ENCODE measurements at places on chromosomes 13 and 19.
A peak's percentile ranks its signal among the peaks of the same experiment; 100 is the strongest.

- no peak for DNase-seq
Measured at GRCh38 chr13:107005577-107005976, 437.6 kb upstream of the ARGLU1 start.

GRCh38 chr19:719636-720344 lies 11.1 kb downstream of the PALM start:
- DNase-seq: no peak

DNA sequence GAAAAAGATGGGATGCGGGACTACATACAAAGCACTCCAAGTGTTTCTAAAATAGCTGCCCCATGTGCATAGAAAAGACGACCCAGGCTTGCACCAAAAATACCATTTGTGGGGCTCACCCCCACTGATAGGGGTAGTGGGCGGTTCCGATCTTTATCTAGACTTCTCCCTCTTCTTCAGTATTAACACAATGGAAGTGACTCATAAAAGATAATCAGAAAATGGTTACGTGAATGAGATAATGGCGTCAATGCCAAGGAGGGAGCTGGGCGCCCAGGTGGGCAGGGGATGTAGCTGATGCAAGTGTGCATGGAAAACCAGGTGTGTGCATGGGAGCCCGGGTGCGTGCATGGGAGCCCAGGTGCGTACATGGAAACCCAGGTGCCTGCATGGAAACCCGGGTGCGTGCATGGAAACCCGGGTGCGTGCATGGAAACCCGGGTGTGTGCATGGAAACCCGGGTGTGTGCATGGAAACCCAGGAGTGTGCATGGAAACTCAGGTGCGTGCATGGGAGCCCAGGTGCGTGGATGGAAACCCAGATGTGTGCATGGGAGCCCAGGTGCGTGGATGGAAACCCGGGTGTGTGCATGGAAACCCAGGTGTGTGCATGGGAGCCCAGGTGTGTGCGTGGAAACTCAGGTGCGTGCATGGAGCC lies 32.7 kb downstream of the LAMP1 start:
- DNase-seq: no peak

DNA sequence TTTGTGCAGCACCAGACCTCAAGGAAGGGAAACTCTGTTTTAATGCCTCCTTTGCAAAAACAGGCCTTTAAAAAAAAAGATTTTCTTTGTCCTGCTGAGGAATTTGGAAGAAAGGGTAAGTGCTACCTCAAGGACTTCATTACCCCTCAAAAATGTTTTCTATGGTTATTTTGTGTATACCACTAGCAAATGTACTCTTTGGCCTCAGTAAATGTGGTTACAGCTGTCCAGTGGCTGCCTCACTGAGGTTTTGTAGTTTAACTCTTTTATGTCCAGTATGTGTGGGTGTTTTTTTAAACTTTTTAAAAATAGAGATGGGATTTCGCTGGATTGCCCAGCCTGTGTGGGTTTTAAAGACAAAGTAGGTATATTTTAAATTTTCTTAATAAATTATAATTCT lies 42.2 kb upstream of the TSC22D1 start:
- no peak for DNase-seq

DNA sequence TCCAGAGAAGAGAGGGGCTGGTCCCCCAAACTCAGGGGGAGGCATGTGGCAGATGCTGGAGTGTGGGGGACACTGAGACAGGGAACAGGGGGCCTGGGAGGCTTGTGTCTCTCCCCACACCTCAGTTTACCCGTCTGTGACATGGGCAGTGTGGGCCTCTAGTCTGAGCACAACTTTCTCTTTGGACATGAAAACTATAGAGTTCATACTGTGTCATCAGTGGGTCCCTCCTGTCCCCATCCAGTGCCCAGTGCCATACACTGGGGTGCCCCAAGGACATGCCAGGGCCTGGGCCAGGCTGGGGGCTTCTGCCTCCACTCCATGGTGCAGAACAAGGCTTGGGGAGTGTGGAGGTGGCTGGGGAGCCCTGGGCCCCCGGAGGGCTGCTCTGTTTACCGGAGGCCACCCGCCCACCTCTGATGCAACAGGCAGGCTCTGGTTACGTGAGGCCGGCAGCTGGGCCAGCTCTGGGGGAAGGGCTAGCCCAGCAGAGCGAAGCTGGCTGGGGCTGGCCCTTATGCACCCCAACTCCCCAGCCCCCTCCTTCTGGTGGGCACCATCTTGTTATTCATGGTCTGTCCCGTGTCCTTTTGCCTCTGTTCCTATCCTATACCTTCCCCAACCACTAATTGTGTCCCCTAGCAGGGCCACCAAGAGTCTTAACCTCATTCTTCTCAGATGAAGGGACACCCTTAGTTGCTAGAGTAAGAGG lies 1.9 kb upstream of the MEF2B start:
- no peak for DNase-seq

GRCh38 chr19:47461876-47462275 lies 9.8 kb downstream of the SLC8A2 start:
- DNase-seq: no peak

DNA sequence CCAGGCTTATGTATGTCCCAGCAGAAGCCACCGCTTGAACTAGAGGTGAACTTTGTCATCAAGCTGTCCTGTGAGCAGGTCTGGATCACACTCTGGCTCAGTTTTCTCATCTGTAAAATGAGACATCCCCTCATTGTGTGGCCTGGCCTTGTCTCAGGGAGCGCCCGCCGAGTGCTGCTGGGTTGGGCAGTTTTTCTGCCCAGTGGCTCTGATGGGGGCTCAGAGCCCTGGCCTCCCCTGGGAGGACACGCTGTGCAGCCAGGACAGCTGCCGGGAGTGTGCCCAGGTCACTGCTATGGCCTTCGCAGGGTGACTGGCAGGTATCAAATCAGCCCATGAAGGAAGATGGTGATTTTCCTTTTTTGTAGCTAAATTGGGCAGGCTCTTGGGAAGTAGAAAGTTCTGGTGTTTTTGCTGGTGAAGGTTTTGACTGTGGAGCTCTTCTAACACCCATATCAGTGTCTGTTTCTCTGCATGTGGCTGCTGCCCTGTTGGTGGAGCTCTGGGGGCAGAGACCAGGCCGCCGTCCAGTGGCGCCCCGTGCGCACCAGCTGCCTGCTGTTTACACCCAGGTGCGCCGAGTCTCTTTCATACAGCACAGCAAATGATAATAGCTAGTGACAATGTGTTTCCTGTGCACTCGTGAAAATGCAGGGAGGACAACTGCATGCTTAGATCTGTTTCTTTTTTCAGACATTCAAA lies 40.8 kb downstream of the SLC7A9 start:
- no peak for DNase-seq

- no peak for DNase-seq
Measured at GRCh38 chr13:105914291-105915036, 621.0 kb downstream of the EFNB2 start.

DNA sequence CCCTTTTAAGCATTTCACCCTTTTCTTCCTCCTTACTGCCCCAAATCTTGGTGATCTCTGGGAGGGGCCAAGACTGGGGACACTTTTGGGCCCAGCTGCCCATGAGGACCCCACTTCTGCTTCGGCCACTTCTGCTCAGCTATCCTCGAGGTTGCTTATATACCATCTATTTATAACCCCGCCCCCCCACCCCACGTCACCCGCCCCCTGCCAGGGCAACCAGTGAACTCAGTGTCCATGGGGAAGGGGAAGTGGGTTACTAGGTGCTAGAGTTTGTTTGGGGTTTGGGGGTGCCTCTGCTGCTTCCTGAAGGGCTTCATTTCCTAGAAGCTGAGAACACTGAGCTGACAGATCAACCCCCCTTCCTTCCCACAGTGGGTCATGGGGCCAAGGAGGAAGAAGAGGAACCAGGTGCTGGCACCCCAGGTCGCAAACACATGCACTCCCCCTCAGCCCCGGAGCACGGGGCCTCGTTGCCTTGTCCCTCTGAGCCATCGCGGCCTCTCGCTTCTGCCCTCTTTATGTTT lies 6.1 kb upstream of the ADGRE5 start:
- DNase-seq: no peak

- no peak for DNase-seq
Measured at GRCh38 chr19:43471091-43471490, 5.7 kb upstream of the LYPD3 start.

DNA sequence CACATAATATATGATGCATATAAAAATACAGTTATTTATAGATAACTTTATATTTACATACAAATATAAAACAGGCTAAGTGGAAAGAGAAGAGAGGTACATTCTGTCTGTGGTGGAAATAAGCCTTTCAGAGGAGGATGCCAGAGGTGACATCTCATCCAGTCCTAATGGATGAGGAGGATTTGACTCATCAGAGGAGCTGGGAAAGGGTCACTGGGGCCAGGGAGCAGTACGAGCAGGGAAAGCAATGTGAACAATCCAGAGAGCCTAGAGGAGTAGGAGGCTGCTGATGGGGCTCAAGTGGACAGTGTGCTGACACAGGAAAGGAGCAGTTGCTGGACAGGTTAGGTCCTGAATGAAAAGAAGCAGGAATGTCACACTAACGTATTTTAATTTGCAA lies 18.6 kb downstream of the NALCN start:
- DNase-seq: no peak

DNA sequence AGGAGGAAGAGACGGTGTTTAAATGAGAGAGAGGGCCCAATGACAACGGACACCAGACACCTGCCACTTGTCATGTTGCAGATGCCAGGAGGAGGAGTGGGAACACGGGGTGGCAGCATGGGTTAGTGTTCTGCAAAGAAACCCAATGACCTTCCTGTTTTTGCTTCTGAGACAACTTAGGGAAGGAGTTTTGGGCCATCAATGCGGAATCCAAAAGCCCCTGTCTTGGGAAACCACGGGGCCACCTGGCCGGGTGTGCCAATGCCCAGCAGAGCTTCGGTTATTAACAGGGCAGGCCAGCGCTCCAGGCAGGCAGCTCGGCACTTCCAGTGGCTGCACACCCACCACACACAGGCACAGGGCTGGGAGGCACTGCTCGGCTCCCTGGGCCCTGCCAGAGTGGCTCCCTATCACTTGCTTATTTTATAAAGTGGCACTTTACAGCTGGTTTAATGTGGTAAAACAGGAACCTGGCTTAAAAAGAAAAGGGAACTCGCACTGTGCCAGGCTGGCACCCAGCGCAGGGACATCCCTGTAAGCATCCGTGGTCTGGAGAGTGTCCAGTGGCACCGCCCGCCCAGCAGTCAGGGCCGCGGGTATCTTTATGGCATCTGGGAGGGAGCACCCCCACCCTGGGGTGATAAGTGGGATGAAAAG lies 19.1 kb downstream of the ELL start:
- no peak for DNase-seq

- DNase-seq: no peak
Measured at GRCh38 chr13:24618011-24618955, 61.9 kb upstream of the ATP12A start.

DNA sequence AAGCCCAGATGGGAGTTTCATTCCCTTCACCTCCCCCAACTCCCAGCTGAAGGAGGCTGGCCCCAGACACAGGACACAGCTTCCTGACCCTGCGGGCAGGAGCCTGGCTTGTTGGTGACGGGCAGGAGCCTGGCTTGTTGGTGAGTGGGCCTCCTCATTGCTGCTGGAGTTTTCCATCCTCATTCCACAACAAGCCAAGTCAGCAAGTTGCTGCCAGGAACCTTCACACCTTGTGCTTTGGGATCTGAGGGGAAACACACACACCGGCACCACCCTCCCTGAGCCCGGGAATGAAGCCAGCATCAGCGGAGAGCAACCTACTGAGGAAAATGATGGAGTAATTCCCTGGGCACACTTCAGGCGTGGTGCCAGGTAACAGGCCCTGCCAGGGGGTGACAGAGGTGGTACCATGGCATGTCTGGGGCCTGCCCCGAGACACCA lies 74.9 kb downstream of the ALOX5AP start:
- no peak for DNase-seq

DNA sequence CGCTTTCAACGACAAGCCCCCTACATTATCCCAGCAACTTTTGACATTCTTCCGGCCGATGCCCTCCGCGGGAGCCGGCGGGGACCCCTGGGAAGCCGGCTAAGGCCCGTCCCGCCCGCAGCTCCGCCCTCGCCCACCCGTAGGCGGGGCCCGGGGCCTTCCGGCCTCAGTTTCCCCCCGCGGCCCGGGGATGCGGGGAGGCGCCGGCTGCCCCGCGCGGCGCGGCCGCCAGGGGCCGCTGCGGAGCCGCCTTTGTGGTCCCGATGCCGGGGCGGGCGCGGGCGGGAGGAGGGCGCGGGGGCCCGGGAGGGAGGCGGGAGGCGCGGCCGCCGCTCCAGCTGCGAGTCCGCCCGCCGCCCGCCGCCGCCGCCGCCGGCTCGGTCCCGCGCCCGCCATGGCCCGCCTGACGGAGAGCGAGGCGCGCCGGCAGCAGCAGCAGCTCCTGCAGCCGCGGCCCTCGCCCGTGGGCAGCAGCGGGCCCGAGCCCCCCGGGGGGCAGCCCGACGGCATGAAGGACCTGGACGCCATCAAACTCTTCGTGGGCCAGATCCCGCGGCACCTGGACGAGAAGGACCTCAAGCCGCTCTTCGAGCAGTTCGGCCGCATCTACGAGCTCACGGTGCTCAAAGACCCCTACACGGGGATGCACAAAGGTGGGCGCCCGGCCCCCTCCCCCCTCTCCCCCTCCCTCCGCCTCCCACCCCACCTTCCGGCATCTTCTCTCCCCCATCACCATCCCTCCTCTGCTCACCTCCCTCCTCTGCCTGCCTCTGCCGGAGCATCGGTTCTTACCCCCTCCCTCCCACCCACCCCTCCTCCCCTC lies at the start of gene CELF5:
CELF5 (plus strand) TSS at position 316 of the 823 bp plus-strand sequence; CDS start at position 395, 79 bp downstream.
- DNase-seq: peak; percentile 39

DNA sequence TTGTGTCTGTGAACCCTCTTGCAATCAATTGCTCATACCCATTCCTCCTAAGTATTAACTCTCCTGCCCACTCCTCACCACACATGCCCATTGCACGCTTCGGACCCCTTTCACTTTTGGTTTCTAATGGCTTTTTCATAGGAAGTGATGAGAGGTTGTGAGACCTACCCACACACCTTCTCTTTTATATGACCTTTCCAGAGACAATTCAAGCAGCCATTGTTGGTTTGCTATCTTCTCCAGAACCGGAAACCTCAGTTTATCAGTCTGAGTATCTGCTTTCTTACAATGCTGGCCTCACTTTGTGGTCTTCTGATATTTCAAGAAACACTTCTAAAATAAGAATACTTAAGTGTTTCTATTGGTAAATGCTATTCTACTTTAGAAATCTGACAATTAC lies 1550.8 kb upstream of the SLC10A2 start:
- no peak for DNase-seq

DNA sequence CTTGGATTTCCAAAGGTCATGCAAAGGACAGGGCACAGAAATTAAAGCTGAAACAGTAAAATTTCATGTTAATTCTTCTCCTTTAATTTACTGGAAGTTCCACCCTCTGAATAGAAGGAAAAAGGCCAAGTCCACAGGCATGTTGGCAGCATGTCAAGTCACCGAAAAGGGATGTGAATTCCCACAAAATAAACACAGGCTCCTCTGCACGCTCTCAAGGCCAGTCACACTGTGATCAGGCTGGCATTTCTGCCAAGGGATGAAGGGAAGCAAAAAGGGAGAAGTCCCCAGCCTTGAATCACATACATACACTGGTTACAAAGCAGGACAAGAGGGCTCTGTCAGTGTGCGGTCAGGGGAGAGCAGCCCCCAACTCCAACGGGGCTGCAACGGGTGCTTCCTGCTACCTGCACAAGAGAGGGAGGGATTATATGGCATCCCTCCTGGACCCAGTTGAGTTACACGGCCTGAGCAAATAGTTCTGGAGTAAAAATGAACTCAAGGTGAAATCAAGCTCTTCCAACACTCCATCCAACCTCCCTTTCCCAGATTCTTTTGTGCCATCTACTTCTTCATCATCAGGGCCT lies 6.9 kb downstream of the DCLK1 start:
- DNase-seq: no peak
